ENCODE measurements at places on chromosomes 5 and 9.

GRCh38 chr5:76801803-76802195 lies 17.0 kb upstream of the F2RL1 start:
- DNase-seq = no peak

DNA sequence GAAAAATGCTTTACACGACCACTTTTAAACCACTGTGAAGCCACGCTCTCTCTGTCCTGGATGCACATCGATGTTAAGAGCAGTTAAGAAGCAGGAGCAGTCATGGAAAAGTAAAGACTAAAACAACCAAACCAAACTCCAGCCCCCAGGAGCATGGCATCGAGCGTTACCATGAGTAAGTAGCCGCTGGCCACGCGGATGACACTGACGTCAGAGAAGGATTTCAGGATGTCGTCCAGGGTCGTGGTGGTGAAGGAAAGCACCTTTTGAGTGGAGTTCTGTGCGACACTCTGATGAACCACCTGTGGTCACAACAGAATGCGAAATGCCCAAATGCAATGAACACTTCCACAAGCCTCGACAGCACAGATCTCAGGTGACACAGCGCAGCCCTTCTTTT lies 38.9 kb downstream of the PTCH1 start:
- no peak for DNase-seq

DNA sequence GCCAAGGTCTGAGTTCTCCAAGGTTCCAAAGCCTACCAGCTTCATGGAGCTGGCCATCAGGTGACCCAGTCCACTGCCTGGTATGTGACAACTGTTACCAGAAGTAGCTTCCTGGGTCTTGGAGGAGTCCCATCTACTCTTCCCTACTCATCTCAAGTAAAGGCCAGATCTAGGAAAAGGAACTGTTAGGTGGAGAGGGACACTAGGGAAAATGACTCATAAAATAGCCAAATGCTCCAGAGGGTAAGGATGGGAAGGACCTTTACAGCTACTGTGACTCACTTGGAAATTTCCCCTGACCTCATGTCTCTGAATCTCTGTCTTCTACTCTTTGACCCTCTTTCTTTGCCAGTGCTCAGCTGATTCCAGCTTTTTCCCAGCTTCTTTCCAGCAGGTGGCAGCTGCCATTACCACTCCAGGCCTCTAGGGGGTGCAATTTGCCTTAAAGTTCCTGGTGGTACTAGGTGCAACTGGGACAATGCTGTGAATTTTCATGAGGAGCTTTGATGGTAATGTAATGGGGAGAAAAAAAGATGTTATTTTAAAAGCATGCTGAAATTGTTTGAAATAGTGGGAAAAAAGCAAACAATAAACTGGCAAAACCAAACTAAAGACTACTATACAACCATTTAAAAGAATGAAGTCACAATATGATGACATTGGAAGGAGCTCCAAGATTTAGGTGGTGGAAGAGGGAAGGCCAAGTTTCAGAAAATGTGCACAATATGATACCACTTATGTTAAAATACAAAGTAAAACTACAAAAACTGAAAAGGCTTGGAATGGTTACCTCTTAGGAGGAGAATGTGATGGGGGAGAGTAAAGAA lies 27.1 kb upstream of the MYORG start:
- DNase-seq = peak; percentile 44

DNA sequence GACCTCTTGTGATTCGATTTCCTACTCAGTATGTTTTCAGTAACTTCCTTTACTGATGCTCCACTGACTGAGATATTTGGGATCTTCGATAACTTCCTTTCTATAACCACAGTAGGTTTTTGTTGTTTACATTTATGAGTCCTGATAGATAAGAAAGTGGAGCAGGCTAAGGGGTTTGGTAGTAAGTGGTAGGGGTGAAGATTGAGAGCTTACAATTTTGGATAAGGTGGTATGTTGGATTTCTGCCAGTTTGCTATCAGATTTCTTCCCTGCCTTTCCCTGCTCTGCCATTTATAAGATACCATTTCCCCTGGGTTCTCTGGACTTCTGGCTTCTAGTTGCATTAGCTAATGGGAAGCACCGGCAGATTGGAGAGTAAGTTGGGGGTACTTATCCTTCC lies 7.9 kb upstream of the NDUFS4 start:
- DNase-seq = no peak

GRCh38 chr9:14401911-14402310 lies 88.0 kb upstream of the NFIB start:
- DNase-seq = no peak

DNA sequence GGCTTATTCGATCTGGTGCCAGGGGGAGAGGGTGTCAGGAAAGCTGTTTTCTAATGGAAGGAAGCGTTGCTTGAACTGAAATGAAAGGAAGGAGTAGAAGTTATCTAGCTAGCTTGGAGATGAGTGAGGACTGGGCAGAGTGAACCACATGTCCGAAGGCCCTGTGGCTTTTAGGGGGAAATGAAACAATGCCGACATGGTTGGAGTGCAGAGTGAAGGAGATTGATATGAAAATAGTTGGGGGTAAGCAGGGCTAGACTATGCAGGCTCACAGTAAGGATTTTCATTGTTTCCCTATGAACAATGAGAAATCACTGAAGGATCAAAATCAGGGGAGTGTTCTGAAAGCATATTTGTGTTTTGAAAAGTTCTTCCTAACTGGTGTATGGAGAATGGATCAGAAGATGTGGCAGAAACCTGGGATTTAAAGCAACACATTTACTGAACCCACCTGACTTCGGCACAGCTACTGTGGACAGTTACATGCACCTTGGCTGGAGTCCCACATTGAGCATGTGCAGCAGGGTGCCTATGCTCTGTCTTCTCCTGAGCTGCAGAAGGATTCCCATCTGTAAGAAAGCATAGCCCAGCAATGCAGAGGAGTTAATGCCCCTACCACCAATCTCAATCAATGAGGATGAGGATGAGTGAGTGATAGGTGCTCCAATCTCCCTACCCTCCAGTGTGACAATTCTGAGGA lies 144.4 kb upstream of the TBCA start:
- DNase-seq = no peak

GRCh38 chr5:68055686-68056085 lies 159.9 kb upstream of the PIK3R1 start:
- no peak for DNase-seq

DNA sequence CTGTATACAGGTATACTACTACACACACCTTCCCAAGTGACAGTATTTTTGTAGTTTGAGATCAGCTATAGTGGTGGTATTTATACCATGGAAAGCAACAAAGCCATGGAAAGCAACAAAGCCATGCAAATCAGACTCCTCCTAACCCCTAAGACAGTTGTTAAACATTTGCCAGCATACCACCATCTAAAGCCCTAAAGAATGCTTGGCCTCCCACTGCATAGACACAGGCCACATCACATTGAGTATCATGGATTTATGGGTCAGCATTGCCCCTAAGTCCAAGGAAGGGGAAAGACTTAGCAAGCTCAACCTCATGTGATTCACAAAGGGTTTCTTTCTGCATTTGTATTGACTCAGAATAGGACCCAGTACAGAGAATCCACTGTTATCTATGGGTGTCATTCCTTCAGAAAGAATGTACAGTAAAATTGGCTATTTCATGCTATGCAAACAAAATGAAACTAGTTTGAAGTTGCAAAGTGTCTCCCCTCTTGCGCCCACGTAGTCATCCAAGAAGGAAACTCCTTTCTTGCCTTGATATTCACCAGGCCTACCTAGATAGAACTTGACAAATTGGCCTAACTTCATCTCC lies 70.4 kb upstream of the IQGAP2 start:
- no peak for DNase-seq

DNA sequence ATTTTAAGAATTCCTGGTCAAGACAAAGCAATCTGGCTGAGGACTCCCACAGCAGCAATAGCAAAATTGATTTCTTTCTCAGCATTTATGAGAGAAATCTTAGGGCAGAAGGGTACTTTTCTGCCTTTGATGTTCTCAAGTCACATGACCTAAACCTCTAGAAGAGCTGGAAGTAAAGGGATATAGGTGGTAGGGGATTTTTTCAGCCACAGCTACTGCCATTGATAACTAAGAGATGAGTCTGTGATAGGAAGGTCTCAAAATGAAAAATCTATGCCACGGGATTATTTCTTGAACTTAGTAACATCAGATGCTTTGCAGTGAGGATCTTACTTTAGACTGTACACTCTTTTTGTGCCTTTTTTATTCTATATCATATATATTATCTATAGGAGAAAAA lies 35.6 kb downstream of the IL6ST start:
- DNase-seq = no peak

- no peak for DNase-seq
Measured at GRCh38 chr5:127003798-127004495, 26.4 kb downstream of the MARCHF3 start.

GRCh38 chr5:170225326-170226128 lies 7.3 kb upstream of the C5orf58 start:
- DNase-seq = peak; percentile 77

DNA sequence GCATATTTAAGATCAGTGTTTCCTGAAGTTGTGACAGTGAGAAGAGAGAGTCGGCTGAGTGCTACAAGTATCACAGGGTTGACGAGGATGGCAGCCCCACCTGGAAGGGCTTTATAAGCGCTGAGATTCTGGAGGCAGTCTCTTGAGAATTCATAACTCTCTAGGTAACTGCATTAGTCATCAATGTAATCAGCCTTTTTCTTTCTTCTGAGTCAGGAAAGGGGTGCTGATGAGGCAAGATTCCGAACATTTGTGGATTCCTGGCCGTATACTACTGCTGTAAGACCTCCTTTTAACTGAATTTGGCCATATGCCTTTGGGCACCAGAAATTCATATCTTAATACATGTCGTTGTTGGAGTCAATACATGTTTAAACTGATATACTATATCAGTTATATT lies 6.6 kb upstream of the RNF20 start:
- DNase-seq = no peak

DNA sequence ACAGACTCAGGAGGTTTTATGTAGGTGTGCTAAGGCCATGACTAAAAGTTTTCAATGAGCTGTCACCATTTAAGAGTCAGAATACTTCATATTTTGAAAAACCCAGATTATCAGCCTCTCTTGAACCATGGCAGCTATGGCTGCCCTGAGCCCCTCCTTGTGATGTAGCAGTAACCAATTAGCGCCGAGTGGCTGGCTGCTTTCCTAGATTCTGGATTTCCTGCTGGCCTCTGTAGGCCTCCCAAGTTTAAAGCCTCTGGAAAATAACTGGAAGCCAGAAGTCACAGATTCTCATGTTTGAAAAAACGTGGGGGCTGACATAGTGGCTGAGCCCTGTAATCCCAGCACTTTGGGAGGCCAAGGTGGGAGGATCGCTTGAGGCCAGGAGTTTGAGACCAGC lies 25.5 kb downstream of the DAB2IP start:
- DNase-seq = no peak

- DNase-seq = no peak
Measured at GRCh38 chr9:89814340-89815040, 209.7 kb downstream of the GADD45G start.

GRCh38 chr5:138697720-138698360 lies 55.4 kb upstream of the CTNNA1 start:
- no peak for DNase-seq

DNA sequence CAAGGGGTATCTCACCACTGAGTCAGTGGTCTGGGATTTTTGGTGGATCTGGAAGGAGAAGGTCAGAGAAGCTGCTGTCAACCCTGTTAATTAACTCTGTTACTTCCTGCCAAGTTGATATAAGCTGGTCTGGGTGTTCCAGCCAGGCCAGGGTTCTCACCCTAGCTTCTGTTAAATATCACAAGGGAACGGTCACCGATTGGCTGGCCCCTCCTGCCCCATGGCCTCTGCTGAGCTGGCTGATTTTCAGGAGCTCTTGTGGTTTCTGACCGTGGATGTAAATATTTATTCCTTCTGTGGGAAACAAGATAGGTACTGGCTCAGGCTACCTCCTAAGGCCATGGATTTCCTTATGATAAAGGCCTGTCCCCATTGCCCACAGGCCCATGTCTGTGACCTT lies 1.0 kb downstream of the ADAMTS13 start:
- DNase-seq = no peak

- DNase-seq = peak; percentile 73
Measured at GRCh38 chr9:94030318-94031179, 53.7 kb upstream of the PTPDC1 start.

DNA sequence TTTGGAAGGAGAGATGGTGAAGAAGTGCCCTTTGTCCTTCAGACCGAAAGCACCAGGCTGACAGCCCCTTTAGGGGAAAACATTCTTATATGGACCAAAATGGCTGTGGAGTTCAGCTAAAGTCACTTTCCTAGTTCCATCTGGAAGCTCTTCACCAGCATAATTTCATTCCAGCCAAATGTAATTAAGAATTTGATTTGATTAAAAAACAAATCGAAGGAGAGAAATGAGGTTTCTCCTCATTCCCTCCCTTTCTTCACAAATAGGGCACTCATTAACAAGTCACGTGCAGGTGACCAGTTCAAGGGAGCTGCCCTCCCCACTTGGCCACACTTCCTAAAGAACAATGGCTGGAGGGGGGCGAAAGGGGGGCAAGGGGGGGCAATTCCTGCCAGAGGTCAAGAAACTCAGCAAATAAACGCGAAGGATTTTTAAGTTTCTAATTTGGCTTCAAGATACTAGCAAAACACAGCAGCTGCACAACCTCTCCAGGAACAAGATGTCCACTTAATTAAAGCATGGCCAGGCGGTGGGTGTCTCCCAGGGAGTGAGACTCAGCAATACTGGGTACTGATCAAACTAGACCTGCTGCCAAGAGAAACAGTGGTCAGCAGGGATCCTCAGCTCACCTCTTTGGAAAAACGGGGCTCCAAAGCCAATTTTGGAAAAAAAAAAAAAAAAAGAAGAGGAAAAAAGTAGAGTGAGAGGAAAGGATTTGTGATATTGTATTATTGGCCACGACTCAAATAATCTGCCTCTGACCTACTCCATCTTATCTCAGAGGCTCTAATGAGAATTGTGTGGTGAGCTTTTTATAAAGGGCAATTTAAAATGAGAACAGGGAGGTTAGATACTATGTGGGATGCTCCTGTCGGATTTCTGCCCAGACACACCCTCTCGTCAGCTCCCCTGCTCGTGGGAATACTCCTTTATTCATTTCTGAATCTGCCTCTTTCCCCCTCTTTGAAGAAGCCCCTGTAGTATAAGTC lies 254.3 kb downstream of the ZSWIM6 start:
- DNase-seq = no peak

- no peak for DNase-seq
Measured at GRCh38 chr9:79877943-79878602, 306.3 kb downstream of the TLE4 start.

DNA sequence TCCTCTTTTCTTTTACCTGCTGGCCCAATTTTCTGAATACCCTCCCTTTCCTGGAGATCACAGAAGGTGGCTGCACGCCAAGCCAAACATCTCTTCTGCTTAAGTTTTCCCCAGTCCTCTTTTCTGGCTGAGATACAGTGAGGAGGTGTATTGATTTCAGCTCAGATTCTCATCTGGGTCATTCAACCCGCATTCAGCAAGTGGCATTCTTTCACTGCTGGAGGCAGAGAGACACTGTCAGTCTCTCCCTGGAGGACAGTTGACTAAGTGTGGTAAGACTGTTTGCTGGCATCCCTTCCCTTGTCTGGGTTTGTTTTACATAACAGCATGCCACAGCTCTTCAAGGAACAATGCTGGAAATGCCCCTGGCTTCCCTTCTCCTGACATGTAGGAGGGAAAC lies 60.5 kb downstream of the GABRG2 start:
- no peak for DNase-seq

GRCh38 chr9:6944093-6944551 lies 186.3 kb downstream of the KDM4C start:
- DNase-seq = no peak

All from CD4-positive, alpha-beta T cell treated with Interleukin-6 at 100 ng/mL for 8 hours (primary cell).